Heart left ventricle (tissue), 16 donors: ENCODE measurements at places on chromosomes 2 and 18. TPM values are rescaled to one million over a fixed set of nuclear protein-coding genes. Genes with fewer than 3 reads are reported as not detected.

DNA sequence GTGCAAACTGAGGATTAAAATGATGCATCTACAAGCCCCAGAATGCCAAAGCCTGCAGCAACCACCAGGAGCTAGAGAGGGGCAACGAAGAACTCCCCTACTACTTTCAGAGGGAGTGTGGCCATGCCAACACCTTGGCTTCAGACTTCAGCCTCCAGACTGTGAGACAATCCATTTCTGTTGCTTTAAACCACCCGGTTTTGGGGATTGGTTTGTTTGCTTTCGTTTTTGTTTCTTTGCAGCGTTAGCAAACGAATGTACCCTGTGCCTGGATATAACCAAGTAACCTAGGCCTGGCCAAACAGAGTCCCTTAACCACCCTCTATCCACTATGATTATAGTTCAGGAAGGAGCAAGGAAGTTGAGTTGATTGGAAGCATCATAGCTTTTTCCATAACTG lies 171.2 kb upstream of the NCK2 start:
- DNase-seq: no peak

GRCh38 chr2:228747483-228747882 lies 523.6 kb downstream of the PID1 start:
- no peak for DNase-seq

DNA sequence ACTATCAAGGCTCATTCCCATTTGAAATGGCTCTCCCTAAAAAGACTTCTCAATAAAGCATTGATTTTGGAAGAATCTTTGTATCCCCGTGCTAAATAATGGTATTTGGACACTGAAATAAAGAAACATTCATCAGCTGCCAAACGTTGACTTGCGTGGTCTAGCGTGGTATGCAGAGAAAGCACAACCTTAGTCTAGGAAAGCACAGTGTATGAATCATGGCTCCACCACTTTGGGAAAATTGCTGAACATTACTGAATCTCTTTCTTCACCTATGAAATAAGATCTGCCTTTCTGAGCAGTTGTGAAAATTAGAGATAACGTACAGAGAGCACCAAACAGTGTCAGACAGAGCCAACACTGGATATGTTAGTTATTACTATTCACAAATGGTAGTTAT lies 353.9 kb downstream of the SS18 start:
- DNase-seq: no peak

DNA sequence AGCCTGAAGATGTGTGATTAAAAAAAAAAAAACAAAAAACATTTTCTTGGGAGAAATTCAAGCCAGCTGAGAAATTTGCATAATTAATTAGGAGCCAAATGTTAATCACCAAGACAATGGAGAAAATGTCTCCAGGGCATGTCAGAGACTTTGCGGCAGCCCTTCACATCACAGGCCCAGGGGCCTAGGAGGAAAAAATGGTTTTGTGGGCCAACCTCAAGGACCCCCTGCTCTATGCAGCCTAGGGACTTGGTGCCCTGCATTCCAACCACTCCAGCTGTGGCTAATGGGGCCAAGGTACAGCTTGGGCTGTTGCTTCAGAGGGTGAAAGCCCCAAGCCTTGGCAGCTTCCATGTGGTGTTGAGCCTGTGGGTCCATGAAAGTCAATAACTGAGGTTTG lies 241.9 kb upstream of the THUMPD2 start:
- DNase-seq: no peak

DNA sequence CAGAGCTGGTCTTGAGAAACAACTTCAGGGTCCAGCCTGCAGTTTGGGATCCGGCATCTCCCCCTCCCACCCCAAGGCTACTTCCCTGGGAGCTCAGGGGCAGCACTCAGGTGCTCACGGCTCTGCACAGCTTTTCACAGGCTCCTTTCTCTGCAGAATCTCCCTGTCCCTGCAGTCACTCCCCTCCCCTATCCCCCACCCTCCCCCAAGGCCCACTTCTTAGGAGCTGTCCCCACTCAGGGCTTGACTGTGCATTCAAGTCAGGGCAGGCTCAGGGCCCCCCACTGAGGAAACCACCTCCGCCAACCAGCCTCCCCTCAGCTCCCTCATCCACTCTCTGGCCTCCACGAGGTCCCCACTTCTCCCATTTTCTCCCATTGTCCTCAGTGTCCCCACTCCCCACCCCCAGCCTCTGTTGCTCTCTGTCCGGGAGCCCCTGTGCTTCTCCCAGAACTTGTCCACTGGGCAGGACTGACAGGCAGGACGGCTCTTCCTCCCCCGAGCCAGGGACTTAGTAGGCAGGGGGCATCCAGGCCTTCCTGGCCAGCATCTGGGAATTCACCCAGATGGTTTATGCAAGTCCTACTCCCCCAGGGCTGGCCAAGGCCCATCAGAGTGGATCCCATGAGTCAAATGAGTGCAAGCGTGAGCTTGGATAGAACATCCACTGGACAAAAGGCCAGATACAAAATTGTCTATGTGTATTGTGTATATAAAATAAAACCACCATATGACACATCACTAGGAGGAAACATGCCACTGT lies 7.6 kb downstream of the NMUR1 start:
- DNase-seq: no peak

DNA sequence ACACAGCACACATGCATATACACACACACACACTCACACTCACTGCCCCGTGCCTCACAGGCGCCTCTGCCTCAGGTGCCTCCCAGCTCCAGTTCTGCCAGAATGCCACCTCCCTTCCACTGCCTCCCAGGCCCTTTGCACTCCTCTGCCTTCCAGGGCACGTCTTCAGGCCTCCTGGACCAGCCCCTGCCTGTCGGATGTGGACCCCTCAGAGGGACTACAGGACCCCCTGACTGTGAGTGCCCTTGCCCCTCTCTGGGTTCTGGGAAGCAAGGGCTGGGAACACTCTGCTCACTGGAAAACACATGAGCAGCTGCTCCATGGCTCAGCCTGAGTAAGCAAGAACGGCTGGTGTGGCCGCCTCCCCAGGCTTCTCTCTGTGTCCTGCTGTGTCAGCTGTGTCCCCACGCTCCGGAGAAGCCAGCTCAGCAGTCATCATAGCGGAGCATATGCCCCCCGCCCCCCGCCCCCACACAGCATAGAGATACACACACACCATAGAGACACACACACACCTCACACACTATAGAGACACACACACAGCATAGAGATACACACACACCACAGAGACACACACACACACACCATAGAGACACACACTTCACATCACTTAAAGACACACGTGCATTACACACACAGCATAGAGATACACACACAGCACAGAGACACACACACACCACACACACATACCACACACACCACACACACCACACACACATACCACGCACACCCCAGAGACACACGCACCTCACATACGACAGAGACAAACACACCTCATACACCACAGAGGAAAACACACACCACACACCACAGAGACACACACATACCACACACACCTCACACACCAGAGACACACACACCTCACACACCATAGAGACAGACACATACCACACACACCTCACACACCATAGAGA lies 271.3 kb downstream of the CYRIA start:
- no peak for DNase-seq

DNA sequence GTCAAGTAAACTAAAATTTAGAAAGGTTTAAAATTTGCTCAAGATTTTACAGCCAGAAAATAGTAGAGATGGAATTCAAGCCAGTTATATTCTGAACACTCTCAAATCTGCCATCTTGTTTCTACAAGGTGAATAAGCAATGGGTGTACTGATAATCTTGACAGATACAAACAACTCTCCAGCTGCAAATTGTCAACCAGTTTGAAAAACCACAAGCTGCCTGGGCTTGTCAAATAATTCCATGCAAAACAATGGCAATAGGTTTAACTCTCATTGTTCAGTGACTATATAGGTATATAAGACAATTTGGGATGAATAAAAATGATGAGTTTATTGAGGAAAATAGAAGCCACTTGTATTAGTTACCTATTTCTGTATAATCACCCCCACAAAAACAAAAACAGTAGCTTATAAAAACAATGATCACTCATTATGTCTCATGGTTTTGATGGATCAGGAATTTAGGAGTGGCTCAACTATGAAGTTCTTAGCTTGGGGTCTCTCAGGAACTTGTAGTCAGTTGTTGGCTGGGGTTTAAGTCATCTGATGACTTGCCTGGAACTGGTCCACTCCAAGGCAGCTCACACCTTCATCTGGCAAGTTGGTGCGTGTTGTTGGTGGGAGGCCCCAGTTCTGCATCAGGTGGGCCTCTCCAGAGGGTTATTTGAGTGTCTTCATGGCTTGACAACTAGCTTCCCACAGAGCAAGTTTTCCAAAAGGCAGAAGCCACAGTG lies 12.6 kb upstream of the EVA1A start:
- no peak for DNase-seq

GRCh38 chr2:138997856-138998517 lies 217.8 kb upstream of the NXPH2 start:
- DNase-seq: no peak

- no peak for DNase-seq
Measured at GRCh38 chr2:143397884-143398614, 268.8 kb downstream of the ARHGAP15 start.

DNA sequence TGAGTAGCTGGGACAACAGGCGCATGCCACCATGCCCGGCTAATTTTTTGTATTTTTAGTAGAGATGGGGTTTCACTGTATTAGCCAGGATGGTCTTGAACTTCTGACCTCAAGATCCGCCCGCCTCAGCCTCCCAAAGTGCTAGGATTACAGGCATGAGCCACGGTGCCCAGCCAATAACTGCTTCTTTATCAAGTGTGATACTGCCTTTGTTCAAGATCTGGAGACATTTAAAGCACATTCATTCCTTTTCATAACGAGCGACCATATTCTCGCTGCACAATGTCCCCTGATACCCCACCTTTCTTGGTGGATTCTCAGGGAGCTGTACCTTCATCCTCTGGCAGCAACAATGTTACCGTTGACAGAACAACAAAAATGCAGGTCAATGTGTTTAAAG lies 75.4 kb downstream of the PIEZO2 start:
- DNase-seq: no peak

DNA sequence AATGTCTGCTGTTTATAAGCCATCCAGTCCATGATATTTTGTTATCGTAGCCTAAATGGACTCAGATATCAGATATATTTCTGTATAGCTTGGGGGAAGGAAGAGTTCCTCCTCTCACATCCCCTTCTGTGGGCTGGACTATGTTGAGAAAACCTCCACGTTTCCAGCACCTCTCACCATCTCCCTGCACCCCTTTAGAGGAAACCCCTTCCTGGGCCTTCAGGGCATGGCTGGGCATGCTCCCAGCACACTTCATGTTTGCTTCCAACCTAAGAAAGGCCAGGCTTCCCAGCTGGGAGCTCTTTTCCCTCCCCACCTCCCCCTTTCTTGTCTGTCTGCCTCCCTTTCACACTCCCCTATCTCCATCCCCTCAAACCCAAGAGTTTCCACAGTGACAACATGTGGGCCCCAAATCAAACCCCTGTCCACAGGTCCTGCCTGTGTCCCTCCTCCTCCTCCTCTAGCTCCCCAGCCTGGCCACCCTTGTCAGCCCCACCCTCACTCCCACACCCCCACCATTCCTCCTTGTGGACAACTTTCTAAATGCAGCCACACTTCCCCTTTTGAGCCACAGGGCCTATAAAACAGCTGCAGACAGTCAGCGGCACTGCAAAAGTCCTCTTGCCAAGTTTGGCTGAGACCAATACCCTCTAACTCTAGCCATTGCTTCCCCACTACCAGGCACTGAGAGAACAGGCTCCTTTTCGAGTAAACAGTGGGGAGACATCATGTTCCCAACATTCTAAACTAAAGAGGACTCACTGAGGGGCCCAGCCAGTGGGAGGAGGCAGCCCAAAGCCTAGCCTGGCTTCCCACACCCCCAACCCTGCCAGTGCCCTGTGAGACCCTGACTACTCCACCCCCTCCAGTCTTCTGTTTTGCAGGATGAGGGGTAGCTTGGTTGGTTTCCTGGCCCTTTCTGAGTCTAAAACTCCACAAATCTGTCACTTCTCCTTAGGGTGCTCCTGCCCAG lies 120.5 kb downstream of the ZFP36L2 start:
- DNase-seq: peak; percentile 67

- DNase-seq: no peak
Measured at GRCh38 chr18:3456686-3457069, 6.7 kb downstream of the TGIF1 start.

DNA sequence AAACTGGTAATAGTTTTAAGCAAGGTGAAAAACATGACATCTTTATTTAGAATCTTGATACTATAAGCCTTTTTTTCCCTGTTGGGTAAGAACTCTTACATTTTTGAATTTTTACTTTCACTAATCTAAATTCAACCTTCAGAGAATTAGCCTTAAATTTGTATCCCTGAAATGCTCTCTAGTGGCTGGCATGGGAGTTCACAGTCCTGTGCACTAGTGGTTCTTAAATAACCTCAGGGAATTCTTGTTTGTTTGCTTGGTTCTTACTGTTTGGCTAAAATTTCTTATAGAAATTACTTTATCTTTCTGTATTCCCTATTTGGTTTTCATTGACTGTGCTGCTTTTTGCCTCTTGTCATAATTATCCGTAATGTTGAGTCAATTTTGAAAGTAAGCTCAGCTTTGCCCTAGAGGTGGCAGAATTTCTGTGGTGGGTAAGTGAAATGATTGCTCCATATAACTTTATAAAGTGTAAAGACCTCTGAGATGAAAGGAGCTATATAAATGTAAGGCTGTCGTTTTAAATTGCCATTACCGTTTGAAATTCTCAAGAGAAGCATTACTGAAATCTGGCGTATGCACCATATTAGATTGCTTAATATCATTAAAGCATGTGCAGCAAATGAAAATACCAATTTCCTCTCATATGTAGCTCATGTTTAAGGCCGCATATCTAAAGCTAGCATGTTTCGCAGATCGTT lies 391.3 kb upstream of the FIGN start:
- no peak for DNase-seq

- DNase-seq: no peak
Measured at GRCh38 chr2:10085043-10085667, 4.9 kb upstream of the CYS1 start.

SOCS6 gene
- 15.9 TPM for polyA plus RNA-seq

MEP1B gene
- not detected for polyA plus RNA-seq

LINC00305 gene
- not detected for polyA plus RNA-seq

ELAC1 gene
- 5.2 TPM for polyA plus RNA-seq

GLB1L gene
- polyA plus RNA-seq: 1.8 TPM

RTP5 gene
- not detected for polyA plus RNA-seq
